Psoas muscle (tissue), 8 donors: ENCODE measurements at places on chromosomes 5 and 9. TPM values are rescaled to one million over a fixed set of nuclear protein-coding genes. Genes with fewer than 3 reads are reported as not detected.

DNA sequence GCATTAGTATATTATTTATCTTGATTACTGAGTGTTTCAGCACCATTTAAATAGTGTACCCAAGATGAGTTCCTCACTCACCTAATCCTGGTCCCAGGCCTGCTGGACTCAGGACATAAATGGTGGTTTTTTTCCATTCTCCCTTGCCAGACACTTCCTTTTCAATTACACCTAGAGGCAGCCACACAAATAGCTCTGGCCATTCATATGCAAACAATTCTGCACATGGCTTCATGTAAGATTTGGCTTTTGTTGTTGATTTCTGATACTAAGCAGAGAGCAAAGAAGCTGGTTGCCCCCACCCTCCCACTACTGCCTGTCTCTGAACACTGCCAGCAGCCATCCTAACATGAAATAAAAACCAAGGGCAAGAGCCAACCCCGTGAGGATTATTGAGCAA lies 180.4 kb downstream of the SEMA5A start:
- no peak for DNase-seq

DNA sequence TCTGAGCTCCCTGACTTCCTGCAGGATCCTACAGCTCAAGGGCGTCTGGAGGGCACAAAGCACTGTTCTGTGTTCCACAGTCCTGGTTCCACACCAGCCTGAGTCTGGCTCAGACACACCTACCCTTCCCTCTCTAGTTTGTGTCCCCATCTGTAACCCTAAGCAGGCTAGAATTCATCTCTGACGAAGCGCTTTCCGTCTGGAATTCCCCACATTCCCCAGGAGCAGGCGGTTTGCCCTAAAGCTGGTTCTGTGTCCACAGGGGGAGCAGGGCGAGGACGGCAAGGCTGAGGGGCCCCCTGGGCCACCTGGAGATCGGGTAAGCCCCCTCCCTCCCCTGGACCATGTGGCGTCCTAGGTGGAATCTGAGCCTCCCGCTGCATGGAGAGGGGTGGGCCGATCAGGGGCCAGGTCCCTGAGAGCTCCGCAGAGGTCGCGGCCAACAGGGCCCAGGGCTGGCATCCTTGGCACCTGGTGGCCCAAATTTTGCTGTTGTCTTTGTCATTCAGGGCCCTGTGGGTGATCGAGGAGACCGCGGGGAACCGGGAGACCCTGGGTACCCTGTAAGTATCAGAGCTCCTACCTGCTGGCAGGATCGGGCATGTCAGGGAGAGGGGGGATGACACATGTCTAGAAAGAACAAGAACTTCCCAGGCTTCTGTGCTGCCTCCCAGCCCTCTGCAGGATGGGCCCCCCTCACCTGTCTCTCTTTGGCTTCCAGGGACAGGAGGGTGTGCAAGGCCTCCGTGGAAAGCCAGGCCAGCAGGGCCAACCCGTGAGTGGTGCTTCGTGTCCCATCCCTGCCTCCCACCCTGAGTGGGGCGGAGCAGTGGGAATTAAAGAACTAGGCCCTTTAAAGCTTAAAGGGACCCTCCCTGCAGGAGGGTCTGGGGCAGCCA lies 34.5 kb upstream of the ORM1 start:
- peak; percentile 25 for DNase-seq

DNA sequence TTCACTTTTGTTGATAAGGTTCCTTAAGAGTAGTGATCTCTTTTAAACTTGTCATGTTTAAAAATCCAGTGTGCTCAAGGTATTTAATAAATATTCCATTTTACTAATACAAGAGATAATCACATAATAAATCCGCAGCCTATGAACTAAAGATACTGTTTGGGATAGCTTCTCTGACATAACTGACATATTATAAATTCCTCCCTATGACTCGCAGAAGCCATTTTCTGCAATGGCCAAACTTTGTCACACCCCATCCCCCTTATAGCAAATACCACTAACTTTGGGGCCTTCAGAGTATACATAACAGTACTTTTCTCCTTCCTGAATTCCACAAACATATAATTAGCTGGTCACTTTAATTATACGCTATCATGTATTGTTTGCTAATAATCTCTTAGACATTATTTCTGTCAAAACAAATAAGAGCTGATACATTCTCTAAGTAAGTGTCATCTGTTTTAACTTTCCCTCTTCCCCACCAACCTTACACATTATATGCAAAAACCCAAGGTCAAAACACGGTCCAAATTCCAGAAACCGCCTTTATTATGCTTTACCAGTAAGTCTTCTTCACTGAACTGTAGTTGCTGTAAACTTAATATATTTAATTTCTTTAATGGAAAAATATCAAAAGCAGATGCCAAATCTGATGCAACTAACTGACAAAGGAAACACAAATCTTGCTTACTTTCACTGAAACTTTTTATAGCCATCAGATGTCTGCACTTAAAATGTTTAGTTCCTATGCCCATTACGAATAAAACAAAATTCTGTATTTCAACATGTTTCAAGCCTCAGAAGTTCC lies 971 bp downstream of the TMEM267 start:
- DNase-seq: no peak

DNA sequence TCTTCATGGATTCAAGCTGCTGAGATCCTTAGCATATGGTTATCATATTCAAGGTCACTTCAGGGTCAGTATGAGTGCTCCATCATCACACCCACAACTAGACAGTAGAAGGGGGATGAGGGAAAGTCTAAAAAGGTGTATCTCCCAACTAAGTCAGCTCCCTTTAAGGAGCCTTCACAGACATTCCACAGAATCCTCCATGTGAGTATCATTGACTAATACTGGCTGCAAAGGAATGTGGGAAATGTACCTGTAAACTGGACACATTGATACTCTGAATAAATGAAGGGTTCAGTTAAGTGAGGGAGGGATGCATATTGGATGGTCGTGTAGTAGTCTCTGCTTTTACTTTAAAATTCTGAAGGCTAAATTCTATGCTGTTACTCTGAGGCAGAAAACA lies 330.7 kb downstream of the LRRC70 start:
- no peak for DNase-seq

PCDHA2 gene
- polyA plus RNA-seq: not detected

DNM1 gene
- polyA plus RNA-seq: 1.5 TPM

DNA sequence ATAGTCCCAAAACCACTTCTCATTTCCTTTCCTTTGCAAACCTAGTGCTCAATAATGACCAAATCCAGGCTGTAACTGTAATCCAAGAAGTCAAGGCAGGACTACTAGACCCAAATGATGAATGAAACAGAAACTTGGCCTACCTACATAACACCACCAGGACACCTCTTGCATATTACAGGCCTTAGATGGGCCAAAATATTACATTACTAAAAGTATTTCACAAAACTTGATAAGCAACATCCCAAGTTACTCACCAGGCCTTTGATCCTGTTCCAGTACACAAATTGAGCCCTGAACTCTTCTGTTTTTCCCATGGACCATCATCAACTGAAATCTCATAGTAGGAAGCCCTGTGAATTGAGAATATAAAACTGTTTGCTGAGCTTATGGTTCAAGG lies 34.8 kb downstream of the NADK2 start:
- DNase-seq: no peak

GRCh38 chr9:673966-674526 lies 167.5 kb upstream of the DMRT1 start:
- no peak for DNase-seq

CDH9 gene
- not detected for polyA plus RNA-seq

ACOT12 gene
- not detected for polyA plus RNA-seq

ACSL6 gene
- polyA plus RNA-seq: 0.13 TPM

DNA sequence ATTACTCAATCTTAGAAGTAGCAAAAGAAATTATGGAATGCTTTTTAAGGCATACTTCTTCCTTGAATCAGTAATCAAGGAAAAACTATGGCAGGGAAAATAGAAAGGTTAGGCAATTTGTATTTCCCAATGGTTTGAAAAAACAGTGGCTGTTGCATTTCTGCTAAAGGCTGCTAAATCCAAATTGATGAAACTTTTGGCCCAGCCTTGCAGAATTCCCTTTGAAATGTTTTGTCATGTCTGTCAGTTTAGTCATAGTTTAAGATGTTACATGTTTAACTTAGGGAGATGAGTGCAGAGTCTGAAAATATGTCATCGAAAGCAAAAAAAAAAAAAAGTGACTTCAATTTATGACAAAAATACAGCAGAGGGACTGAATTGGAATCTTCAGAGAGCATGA lies 878.9 kb upstream of the WWC1 start:
- no peak for DNase-seq

- DNase-seq: no peak
These were observed 88.0 kb downstream of the ANKRD55 start for GRCh38 chr5:56145106-56145505.

CCDC180 gene
- polyA plus RNA-seq: 0.79 TPM

WHRN gene
- polyA plus RNA-seq: 0.12 TPM

GRCh38 chr9:123434619-123435240 lies 78.7 kb downstream of the CRB2 start:
- no peak for DNase-seq

DNA sequence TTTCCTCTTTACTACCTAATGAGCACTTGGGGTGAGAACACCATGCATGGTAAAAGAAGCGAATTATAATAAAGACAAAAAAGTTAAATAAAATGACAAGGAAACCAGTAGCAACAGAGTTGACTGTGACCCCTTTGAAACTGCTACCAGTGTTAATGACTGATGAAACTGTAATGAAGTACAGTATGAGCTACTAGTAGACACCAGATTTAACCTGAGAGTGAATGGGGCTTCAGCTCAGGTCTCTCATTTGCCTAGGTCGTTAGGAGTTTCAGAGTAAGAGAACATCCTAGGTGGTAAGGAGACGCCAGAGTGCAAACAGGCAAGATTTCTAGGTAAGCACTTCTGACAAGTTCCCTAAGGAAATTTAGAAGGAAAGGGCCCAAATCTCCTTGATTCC lies 346.4 kb downstream of the BNC2 start:
- DNase-seq: no peak

HSPA4 gene
- 50.6 TPM for polyA plus RNA-seq

DNA sequence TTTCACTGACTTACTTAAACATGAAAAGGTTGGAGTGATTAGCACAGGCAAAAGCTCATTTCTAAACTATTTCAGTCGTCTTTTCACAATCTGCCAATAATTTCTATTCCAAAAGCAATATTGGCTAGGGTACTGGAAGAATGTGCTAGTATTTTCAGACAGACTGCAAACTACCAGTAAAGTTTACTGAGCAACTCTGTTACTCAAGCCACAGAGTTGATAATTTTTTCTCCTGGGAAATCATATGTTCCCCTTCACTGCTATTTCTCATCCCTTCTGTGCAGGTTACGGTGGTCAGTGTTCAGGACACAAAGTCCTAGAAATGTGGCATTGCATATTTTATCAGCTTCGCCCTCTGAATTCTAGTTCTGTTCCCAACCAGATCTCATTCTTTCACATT lies 343.3 kb upstream of the TNC start:
- DNase-seq: no peak

PAEP gene
- polyA plus RNA-seq: not detected

SH3RF2 gene
- polyA plus RNA-seq: 24.3 TPM

DNA sequence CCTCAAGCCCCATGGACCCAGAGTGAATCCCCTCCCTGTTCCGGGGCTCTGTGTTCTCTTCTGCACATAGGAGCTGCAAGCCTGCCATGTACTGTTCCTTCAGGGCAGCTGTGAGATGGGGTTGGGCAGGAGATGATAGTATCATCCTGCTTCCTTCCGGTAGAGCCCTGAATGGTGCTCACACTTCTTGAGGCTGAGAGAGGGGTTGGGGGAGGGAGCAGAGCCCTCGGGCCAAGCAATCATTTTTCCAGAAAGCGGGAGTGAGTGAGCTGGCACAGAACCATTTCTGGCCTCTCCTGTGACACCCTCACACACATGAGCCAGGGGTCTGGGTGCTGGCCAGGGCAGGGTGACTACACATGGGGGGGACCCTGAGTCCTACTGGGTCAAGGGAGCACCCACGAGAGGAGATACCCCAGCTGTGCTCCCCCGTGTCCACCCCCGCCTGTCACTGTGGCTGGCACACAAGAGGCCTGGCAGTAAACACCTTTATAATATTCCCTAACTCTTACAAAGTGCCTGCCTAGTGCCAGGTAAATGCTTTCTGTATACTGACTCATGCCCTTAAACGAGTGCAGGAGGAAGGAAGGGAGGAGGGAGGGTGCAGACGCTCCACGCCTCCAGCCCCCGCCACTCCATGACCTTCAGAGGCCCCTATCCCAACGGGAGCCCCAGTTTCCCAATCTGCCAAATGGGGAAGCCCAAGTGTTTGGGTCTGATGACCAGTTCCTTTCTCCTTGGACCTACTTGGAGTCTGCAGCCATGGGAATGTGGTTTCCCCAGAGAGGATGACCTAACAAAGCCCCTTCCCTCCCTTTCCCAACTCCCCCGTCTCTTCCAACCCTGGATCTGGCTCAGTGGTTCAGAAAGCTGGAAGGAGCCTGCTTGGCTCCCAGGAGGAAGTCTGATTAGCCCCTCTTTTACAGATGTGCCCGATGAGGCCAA lies 15.5 kb downstream of the AKNA start:
- DNase-seq: peak; percentile 43

- peak; percentile 95 for DNase-seq
These were observed 66.0 kb upstream of the KLF9 start for GRCh38 chr9:70480405-70480980.

SPAAR gene
- 3.9 TPM for polyA plus RNA-seq

- no peak for DNase-seq
These were observed 37.7 kb downstream of the UBAP2 start for GRCh38 chr9:34010979-34011378.

GRCh38 chr9:133677126-133678010 lies 41.2 kb downstream of the DBH start:
- DNase-seq: no peak

RASGRF2 gene
- 2.2 TPM for polyA plus RNA-seq
